ENCODE measurements at places on chromosomes 2 and 18.

DNA sequence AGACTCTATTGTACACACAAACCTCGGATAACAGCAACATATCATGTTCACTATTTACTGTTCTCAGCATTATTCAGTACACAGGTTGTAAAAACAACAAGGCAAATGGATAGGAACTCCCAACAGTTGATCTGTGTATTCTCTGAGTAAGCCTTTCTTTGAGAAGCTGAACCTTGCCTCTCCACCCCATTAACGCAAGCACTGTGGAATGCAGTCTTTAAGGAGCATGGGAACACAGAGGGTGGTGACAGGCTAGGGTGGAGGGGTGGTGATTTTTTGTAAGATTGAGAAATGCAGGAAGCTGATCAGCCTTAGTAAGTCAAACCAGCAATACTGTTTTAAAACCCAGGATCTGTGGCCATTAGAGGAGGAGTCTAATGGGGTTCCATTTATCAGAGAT is 19.6 kb upstream of the SERPINB11 start:
- no peak for DNase-seq

DNA sequence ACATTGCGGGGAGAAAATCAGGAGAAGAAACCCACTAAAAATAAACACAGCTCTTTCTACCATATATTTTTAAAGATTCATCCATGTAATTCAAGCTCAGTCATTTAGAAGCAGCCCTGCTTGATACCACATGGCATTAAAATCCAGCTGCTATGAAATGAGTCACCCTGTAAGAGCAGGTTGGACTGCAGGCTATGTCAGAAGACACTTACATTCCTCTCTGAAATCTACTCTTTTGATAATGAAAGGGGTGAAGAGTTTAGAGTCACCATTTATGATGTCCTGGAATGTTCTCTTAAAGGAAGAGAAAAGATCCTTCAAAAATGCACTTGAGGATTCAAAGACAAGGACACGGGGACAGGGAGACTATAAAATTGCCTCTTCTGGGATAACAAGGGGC is 100.6 kb upstream of the APCDD1 start:
- DNase-seq: no peak

- DNase-seq: no peak
Measured at GRCh38 chr2:217667035-217667434, 335.8 kb downstream of the TNS1 start.

GRCh38 chr2:26610504-26611335 is 30.4 kb downstream of the CIB4 start:
- no peak for DNase-seq

- no peak for DNase-seq
Measured at GRCh38 chr2:96512341-96512740, 7.2 kb upstream of the NEURL3 start.

DNA sequence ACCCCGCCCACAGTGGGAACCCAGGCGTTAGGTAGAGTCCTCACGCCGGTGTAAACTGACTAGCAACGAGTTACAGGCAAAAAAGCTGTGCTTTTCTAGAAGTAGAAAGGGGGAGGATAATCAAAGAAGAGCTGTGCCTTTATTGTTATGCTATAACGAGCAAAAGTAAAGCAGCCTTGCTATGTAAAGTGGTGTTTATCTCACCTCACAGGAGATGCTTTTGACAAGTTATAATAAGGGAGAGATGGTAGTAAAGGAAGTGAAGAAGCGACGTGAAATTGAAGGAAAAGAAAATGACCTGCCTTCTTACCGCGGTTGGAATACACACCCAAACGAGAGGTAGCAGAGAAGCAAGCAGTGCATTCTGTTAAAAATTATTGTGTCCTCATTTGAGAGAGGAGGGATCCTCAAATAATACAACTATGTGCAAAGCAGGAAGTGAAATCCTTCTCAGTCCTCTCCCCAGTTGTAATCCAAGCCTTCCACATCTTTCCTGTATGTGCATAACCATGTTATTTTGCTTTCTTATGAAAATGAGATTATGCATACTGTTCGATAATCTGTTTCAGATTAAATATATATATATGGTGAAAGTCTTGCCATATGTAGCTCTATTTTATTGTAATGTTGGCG is 962 bp downstream of the TANK start:
- DNase-seq: no peak

- DNase-seq: no peak
Measured at GRCh38 chr2:74502147-74502719, 2.8 kb upstream of the LBX2 start.

- DNase-seq: no peak
Measured at GRCh38 chr2:63663013-63663864, 74.5 kb downstream of the MDH1 start.

DNA sequence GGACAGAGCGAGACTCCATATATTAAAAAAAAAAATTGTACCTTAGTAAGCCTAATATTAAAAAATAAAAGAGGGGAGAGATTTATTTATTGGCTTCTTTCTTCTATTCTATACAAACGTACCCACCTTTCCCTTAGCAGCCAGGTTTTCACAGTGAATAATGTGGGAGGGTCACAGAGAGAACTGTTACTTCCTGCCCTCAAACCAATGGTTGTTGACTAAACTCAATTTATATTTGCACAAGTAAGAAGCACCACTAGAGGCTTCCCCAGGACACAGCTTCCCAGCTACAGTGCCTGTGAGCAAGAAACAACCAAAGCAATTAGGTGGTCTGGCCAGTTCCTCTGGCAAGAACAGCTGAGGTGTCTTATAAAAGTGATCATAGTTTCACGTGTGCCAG is 28.9 kb upstream of the GALR1 start:
- DNase-seq: no peak

- no peak for DNase-seq
Measured at GRCh38 chr2:209988010-209988409, 14.4 kb upstream of the RPE start.

All from stimulated activated CD4-positive, alpha-beta T cell treated with anti-CD3 and anti-CD28 coated beads, Interleukin-2, amount 100 ng/mL, for 24 hours (primary cell).